ENCODE measurements at places on chromosomes 4 and X. TPM values are rescaled to one million over a fixed set of nuclear protein-coding genes. Genes with fewer than 3 reads are reported as not detected.

DNA sequence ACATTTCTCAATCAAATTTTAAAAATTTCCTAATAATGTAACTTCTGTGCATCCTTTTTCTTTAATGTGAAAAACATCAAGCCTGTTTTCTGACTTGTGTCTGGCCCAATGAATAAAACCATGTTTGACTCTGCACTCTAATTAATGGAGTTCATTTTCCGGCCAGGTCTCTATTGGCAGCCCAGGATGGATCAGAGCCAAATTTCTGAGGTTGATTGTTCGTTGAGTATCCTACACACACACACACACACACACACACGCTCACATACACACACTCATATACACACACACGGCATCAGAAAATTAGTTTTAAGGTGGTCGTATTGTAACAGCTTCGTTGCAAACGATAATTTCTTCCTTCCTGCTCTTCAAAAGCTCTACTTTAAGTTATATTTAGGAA lies 28.9 kb upstream of the TLL1 start:
- no peak overlapping the region for H3K27ac ChIP-seq
- no peaks in the 10 kb centered on the region for H3K36me3 ChIP-seq
- no peak for DNase-seq
- H3K4me3 ChIP-seq = no peak overlapping the region
- no peaks in the 10 kb centered on the region for H3K4me1 ChIP-seq

The KLHL2 gene
- total RNA-seq = 16.0 TPM

The SRPK3 gene
- 0.18 TPM for total RNA-seq

GRCh38 chrX:151488677-151489076 lies 74.8 kb upstream of the PASD1 start:
- no peaks in the 10 kb centered on the region for H3K4me1 ChIP-seq
- H3K4me3 ChIP-seq = no peak overlapping the region
- H3K27me3 ChIP-seq = no peaks in the 10 kb centered on the region

GRCh38 chrX:70468709-70469108 lies 24.1 kb downstream of the DLG3 start:
- no peak overlapping the region for H3K4me3 ChIP-seq
- H3K27ac ChIP-seq = no peak overlapping the region
- H3K36me3 ChIP-seq = no peaks in the 10 kb centered on the region
- no peaks in the 10 kb centered on the region for H3K27me3 ChIP-seq

DNA sequence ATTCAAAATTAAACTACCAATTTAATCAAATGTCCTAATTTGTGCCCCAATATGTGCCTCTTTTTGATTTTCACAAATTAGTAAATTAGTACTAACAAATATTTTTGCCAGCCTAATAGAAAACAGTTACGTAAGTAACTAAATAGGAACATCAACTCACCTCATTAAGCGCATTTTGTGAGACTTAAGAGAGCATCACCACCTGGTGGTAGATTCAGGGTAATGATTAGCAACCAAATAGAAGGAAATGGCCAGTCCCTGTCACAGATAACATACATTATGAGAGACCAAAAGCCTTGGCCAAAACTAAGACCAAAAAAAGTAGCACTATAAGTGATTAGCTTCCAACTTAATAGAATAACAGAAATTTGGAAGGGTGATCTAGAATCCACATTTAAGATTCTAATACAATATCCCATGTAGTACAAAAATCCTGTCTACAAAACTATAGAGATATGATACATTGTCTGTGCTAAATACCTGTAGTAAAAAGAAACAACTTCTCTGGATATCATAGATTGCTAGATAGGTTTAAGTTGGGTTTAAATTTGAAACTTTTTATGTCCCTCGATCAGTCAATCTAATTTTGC lies 46.7 kb downstream of the C4orf46 start:
- no peak for DNase-seq
- H3K27me3 ChIP-seq = peaks cover 13% of the 10 kb centered on the region
- H3K4me3 ChIP-seq = no peak overlapping the region
- no peak overlapping the region for H3K27ac ChIP-seq
- H3K4me1 ChIP-seq = peaks cover 12% of the 10 kb centered on the region

The NXT2 gene
- 9.5 TPM for total RNA-seq

DNA sequence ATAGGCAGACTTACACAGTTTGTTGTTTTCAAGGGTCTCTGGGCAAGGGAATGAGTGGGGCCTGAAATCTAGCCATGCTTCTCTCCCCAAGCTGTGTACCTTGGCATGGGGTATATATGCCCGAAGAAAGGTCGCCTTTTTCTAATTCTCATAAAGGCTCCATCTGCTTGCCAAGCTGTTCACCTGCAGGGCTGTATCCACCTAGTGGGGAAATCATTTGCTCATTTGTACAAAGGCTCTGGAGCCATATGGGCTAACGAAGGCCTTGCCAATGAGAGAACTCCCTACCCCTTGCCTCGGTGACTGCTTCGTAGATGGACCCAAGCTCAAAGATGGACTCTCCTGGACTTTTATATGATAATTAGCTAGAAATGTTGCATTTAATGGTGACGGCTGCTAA lies 1097.0 kb downstream of the PDHA2 start:
- H3K36me3 ChIP-seq = no peaks in the 10 kb centered on the region
- no peak for DNase-seq
- H3K27ac ChIP-seq = no peak overlapping the region
- no peaks in the 10 kb centered on the region for H3K4me1 ChIP-seq

GRCh38 chrX:152061083-152061482 lies 77.3 kb downstream of the MAGEA10 start:
- DNase-seq = no peak
- H3K4me1 ChIP-seq = no peaks in the 10 kb centered on the region
- H3K27ac ChIP-seq = no peak overlapping the region
- H3K4me3 ChIP-seq = no peak overlapping the region
- no peaks in the 10 kb centered on the region for H3K27me3 ChIP-seq
- no peaks in the 10 kb centered on the region for H3K36me3 ChIP-seq

GRCh38 chr4:42945874-42946273 lies 53.4 kb downstream of the GRXCR1 start:
- no peaks in the 10 kb centered on the region for H3K36me3 ChIP-seq
- no peak for DNase-seq
- no peaks in the 10 kb centered on the region for H3K4me1 ChIP-seq
- no peak overlapping the region for H3K4me3 ChIP-seq
- H3K27me3 ChIP-seq = no peaks in the 10 kb centered on the region
- H3K27ac ChIP-seq = no peak overlapping the region

DNA sequence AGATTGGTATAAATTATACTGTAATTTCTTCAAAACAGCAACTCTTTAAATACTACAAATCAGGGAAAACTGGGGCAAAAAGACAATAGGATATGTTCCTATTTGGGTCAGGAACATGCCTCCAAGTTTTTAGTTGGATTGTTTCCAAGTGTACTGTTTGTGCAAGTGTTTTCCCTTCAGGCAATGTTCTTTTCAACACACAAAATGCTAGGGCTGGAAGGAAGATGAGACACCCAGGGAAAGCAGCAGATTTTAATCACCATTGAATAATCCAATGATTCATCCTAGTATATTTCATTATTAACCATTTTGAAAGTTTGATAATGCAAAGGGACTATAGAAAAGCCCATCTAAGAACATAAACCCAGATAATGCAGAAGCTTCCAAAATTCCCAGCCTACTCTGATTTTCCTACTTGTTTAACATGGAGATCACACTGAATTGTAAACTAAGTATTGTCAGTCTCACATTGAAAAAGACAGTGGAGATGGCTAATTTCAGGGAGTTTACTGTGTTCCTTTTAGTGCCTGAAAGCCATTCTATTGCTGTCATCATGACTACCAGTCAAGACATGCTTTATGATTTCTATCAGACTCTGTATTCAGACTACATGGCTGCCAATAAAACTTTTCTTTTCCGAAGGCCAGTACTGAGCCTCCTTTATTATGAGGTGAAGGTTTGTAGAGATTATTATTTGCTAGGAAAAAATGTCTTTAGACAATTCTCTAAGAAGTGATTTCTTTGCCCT lies 38.6 kb downstream of the COL4A6 start:
- H3K36me3 ChIP-seq = no peaks in the 10 kb centered on the region
- no peak for DNase-seq
- peak overlapping the region; percentile 32 for H3K27ac ChIP-seq
- peaks cover 51% of the 10 kb centered on the region for H3K4me1 ChIP-seq

The CABS1 gene
- total RNA-seq = not detected

GRCh38 chrX:136086521-136086920 lies 60.8 kb upstream of the FHL1 start:
- peak overlapping the region; percentile 28 for H3K27ac ChIP-seq
- H3K36me3 ChIP-seq = no peaks in the 10 kb centered on the region
- H3K27me3 ChIP-seq = no peaks in the 10 kb centered on the region
- peaks cover 9% of the 10 kb centered on the region for H3K4me1 ChIP-seq
- no peak for DNase-seq
- no peak overlapping the region for H3K4me3 ChIP-seq

DNA sequence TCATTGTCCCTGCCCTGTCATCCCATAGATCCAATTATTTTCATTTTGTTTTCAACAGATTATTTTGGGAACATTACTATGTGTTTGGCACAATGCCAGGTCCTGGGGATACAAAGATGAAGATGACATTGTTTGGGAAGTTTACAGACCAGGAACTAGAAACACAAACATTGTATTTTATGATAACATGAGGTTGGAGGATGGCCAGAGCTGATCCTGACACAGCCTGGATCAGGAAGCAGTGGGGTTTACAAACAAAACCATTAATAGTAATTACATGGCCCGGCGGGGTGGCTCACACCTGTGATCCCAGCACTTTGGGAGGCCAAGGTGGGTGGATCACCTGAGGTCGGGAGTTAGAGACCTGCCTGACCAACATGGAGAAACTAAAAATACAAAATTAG lies 29.9 kb downstream of the CLRN2 start:
- no peak overlapping the region for H3K27ac ChIP-seq
- no peaks in the 10 kb centered on the region for H3K36me3 ChIP-seq
- no peak overlapping the region for H3K4me3 ChIP-seq
- no peak for DNase-seq

The RAP1GDS1 gene
- total RNA-seq = 84.3 TPM

- no peak overlapping the region for H3K27ac ChIP-seq
- no peak for DNase-seq
- no peak overlapping the region for H3K4me3 ChIP-seq
- H3K27me3 ChIP-seq = peaks cover 16% of the 10 kb centered on the region
- H3K4me1 ChIP-seq = no peaks in the 10 kb centered on the region
Measured at GRCh38 chr4:55561889-55562288, 15.2 kb upstream of the CLOCK start.

- no peak overlapping the region for H3K27ac ChIP-seq
- H3K36me3 ChIP-seq = peaks cover 2% of the 10 kb centered on the region
- no peaks in the 10 kb centered on the region for H3K4me1 ChIP-seq
Measured at GRCh38 chrX:19331831-19332230, 11.9 kb upstream of the PDHA1 start.

The HAND2 gene
- not detected for total RNA-seq

The SPANXC gene
- total RNA-seq = not detected

DNA sequence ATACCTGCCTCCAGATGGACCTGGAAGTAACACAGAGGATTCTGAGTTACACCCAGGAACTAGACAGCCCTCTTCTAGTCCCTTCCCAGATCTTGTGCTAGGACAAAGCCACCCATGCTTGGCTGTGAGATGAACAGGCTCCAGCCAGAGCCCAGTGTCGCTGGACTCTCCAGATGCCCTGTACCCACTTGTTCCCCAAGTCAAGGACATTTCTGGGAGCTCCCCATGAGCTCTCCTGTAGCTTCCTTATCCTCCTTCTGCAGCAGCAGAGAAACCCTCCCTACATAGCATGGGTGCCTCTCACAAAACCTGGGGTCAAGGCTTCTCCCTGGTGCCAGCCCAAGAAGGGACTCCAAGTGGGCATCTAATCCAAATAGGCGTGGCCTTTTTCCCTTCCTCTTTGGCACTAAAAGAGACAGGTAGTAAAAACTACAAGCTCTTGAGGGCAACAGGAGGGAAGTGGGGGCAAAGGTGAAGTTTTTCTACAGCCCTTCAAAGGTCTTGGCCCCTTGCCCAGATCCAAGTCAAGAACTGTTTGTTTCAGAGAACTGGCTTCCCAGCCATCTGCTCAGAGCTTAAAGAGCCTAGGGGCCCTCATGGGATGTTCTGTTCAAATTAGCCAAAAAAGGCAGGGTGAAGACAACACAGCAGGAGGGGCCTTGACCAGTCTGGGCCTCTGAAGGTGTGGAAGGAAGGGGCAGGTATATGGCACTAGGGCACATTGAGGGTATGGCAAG lies 8.5 kb upstream of the ERCC6L start:
- H3K27ac ChIP-seq = no peak overlapping the region
- H3K27me3 ChIP-seq = no peaks in the 10 kb centered on the region
- peaks cover 6% of the 10 kb centered on the region for H3K4me1 ChIP-seq
- H3K4me3 ChIP-seq = no peak overlapping the region
- H3K36me3 ChIP-seq = no peaks in the 10 kb centered on the region
- DNase-seq = no peak

DNA sequence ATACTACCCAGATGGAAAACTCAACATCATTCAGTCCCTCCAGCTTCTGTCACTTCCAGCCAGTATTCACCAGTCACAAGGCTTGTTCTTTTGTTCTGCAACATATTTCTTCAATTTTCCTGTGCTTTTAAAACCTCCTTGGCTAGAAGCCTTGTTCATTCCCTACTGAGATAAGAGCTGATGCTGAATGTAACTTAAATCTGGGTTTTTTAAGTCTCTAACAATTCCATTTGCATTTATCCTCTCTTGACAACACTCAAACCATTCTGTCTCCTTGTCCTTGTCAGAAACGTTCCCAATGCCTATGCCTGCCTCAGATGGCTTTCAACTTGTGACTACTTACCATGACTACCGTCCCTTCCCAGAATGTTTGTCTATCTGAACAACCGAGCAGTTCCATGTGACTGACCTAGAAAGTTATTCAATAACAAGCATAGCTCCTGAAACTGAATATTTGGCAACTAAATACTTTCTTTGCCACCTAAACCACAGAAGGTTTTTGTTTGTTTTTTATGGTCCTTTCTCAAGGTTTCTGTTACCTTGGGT lies 682.9 kb upstream of the GALNTL6 start:
- H3K36me3 ChIP-seq = no peaks in the 10 kb centered on the region
- peaks cover 5% of the 10 kb centered on the region for H3K27me3 ChIP-seq
- H3K4me1 ChIP-seq = no peaks in the 10 kb centered on the region
- no peak overlapping the region for H3K27ac ChIP-seq

The CSN1S1 gene
- not detected for total RNA-seq

The TLL1 gene
- 2.1 TPM for total RNA-seq

GRCh38 chr4:18242919-18243693 lies 221.6 kb upstream of the LCORL start:
- peaks cover 2% of the 10 kb centered on the region for H3K27me3 ChIP-seq
- H3K27ac ChIP-seq = no peak overlapping the region
- no peaks in the 10 kb centered on the region for H3K4me1 ChIP-seq
- no peak for DNase-seq

The F8A2 gene
- not detected for total RNA-seq

The SH3D19 gene
- 31.2 TPM for total RNA-seq

DNA sequence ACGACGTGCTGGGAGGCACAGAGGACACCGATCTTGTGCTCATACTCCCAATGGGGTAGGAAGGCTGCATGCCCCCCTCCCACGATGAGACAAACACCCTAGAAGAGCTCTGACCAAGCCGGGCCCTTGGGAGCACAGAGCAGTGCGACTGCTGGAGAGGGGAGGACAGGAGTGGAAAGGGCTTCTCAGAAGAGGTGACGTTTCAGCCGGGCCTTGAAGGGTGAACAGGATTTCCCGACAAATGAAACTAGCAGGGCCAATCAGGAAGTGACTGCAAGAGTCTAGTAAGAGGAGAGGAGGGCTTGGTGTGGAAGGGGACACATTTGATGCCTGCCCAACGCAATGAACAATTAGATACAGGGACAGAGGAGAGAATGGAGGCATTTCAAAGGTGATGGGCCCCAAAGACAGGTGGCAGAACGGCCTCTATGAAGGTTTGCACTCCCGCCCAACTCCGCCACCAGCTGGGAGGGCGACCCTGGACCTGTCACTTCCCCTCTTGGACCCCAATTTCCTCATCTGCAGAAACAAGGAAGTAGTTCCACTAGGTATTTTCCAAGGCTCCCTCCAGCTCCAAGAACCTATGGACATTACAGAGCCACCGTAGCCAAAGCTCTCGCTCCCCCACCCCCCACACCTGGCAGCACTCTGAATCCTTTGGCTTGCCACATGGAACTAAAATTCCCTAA lies 3.9 kb downstream of the HCFC1 start:
- DNase-seq = no peak
- peaks cover 39% of the 10 kb centered on the region for H3K4me1 ChIP-seq
- H3K27ac ChIP-seq = peak overlapping the region; percentile 100
